Activated CD4-positive, alpha-beta memory T cell treated with anti-CD3 and anti-CD28 coated beads for 36 hours (primary cell): ENCODE measurements at places on chromosomes 2 and 18. TPM values are rescaled to one million over a fixed set of nuclear protein-coding genes. Genes with fewer than 3 reads are reported as not detected.

- no peaks in the 10 kb centered on the region for H3K36me3 ChIP-seq
- no peaks in the 10 kb centered on the region for H3K27me3 ChIP-seq
- H3K27ac ChIP-seq: no peak overlapping the region
- no peak overlapping the region for H3K4me3 ChIP-seq
These were observed 314.3 kb upstream of the POU3F3 start for GRCh38 chr2:104539649-104540048.

- no peak for DNase-seq
- no peaks in the 10 kb centered on the region for H3K4me1 ChIP-seq
- H3K4me3 ChIP-seq: no peak overlapping the region
- H3K36me3 ChIP-seq: no peaks in the 10 kb centered on the region
- H3K27ac ChIP-seq: no peak overlapping the region
These were observed 107.3 kb downstream of the TMEFF2 start for GRCh38 chr2:192087398-192087958.

- H3K36me3 ChIP-seq: peaks cover 16% of the 10 kb centered on the region
- H3K4me1 ChIP-seq: peaks cover 41% of the 10 kb centered on the region
- DNase-seq: peak; percentile 85
- no peak overlapping the region for H3K4me3 ChIP-seq
- peaks cover 1% of the 10 kb centered on the region for H3K27me3 ChIP-seq
- peak overlapping the region; percentile 40 for H3K27ac ChIP-seq
These were observed 20.1 kb downstream of the ARID5A start for GRCh38 chr2:96556441-96557330.

GRCh38 chr2:189161894-189162293, 17.7 kb downstream of the COL5A2 start:
- no peak overlapping the region for H3K27ac ChIP-seq
- H3K36me3 ChIP-seq: no peaks in the 10 kb centered on the region
- no peak overlapping the region for H3K4me3 ChIP-seq
- H3K27me3 ChIP-seq: no peaks in the 10 kb centered on the region

Gene LHCGR
- not detected for total RNA-seq

- no peaks in the 10 kb centered on the region for H3K4me1 ChIP-seq
- no peak overlapping the region for H3K27ac ChIP-seq
- H3K27me3 ChIP-seq: peaks cover 19% of the 10 kb centered on the region
These were observed 134.1 kb downstream of the COPS8 start for GRCh38 chr2:237219826-237220225.

- DNase-seq: no peak
- H3K36me3 ChIP-seq: no peaks in the 10 kb centered on the region
- peaks cover 3% of the 10 kb centered on the region for H3K27me3 ChIP-seq
- no peaks in the 10 kb centered on the region for H3K4me1 ChIP-seq
These were observed 126.2 kb upstream of the GPC1 start for GRCh38 chr2:240309214-240309613.

Gene CYP26B1
- not detected for total RNA-seq

Gene CNOT11
- total RNA-seq: 56.2 TPM

DNA sequence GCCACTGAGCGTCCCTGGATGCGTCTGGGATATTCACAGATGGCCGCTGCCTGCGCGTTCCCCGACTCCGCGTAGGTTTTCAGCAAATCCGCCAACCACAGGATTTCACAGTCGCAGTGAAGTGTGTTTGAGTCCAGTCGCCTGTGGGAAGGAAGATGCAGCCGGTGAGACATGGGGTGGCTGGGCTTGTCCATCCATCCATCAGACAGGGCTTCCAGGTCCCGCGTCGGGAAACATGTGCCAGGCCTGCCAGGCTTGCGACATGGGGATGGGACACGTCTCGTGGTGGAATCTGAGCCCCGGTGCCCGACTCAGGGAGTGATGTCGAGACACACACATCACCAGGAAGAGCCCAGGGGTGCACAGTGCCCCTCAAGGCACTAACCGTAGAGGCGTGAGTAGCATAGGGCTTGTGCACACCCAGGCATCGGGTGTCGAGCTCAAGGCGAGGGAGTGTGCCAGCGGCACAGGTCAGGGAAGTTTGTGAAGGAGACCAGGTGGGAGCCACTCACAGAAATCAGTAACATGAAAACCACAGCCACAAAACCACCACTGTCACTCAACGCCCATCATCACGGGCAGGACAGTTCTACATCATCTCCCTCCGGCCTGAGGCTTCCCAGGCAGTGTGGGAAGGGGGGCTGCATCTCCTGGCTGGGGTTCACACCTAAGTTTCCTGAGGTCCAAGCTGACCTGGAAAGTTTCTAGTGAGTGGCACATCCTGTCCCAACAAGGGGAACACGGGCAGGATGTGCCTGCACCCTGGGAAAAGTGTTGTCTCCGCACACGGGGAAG, 63.9 kb downstream of the PXDN start:
- no peak overlapping the region for H3K4me3 ChIP-seq
- no peaks in the 10 kb centered on the region for H3K4me1 ChIP-seq
- no peaks in the 10 kb centered on the region for H3K27me3 ChIP-seq
- no peak overlapping the region for H3K27ac ChIP-seq
- DNase-seq: no peak

DNA sequence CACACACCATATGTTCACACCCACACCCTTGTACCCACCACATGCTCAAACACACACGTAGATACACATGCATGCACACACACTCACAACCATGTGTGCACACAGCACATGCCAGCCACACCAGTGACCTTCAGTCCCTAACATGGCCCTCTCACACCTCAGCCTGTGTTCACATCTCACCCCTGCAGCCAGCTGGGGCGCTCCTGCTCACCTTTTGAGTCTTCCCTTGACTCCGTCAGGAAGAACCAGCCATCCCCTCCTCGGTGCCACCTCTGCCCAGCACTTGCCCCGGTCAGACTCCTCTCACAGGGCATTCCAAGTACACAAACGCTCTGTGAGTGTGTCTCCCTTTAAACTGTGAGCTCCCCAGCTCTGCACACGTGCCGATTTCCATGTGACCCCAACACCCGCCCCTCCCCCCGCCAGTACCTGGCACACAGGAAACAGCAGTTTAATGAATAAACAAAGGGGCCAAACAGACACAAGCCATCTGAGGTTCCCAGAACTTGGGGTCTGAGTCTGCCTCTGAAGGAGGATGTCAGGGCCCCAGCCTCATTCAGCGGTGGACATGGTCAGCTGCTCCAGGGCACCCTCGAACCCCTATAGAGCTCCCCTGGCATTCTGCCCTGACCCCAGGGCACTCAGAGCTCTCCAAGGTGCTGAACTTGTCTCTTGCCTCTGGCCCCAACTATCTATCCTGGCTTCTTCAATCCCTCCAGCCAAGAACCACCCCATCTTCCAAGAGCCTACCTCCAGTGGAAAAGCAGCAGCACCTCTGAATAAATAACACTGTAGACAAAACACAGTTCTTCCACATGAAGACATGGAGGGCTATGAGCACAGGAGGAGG, 252.9 kb downstream of the ATAD2B start:
- H3K27me3 ChIP-seq: no peaks in the 10 kb centered on the region
- no peak for DNase-seq
- no peaks in the 10 kb centered on the region for H3K36me3 ChIP-seq
- H3K27ac ChIP-seq: no peak overlapping the region
- H3K4me1 ChIP-seq: no peaks in the 10 kb centered on the region

DNA sequence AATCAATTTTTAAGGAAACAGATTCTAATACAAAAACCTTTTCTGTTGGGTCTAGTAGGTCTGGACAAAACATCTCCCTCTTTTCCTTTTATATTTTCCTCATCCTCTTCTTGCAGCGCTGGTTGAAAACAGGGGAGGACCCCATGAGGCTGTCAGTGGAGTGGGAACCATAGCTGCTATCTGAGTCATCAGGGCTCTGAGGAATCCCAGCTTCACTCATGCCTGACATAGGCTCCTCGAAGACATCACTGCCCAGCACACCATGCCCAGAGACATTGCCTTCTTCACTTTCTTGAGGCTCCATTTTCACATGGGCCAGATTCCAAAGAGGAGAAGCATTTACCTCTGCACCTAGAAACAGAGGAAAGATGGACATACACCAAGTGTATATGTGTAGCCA, 10.0 kb downstream of the SUPT7L start:
- H3K27ac ChIP-seq: peak overlapping the region; percentile 23
- peaks cover 54% of the 10 kb centered on the region for H3K36me3 ChIP-seq
- DNase-seq: no peak
- no peak overlapping the region for H3K4me3 ChIP-seq
- peaks cover 30% of the 10 kb centered on the region for H3K4me1 ChIP-seq
- H3K27me3 ChIP-seq: no peaks in the 10 kb centered on the region

- no peak overlapping the region for H3K4me3 ChIP-seq
- H3K4me1 ChIP-seq: peaks cover 1% of the 10 kb centered on the region
- DNase-seq: no peak
- H3K27ac ChIP-seq: no peak overlapping the region
- H3K36me3 ChIP-seq: no peaks in the 10 kb centered on the region
These were observed 375.2 kb upstream of the MYT1L start for GRCh38 chr2:2706306-2706705.

Gene KCNK3
- total RNA-seq: not detected

GRCh38 chr2:144776766-144777165, 256.8 kb upstream of the ZEB2 start:
- no peaks in the 10 kb centered on the region for H3K4me1 ChIP-seq
- no peaks in the 10 kb centered on the region for H3K36me3 ChIP-seq

Gene TANC1
- 0.63 TPM for total RNA-seq

- H3K27ac ChIP-seq: no peak overlapping the region
- DNase-seq: no peak
- H3K36me3 ChIP-seq: peaks cover 5% of the 10 kb centered on the region
These were observed 504.2 kb downstream of the ZEB2 start for GRCh38 chr2:144015655-144016245.

GRCh38 chr2:103293067-103293741, 531.4 kb downstream of the TMEM182 start:
- H3K4me1 ChIP-seq: no peaks in the 10 kb centered on the region
- DNase-seq: no peak
- no peak overlapping the region for H3K4me3 ChIP-seq
- H3K27me3 ChIP-seq: no peaks in the 10 kb centered on the region
- H3K27ac ChIP-seq: no peak overlapping the region
